ENCODE measurements at places on chromosomes 5 and 9.

DNA sequence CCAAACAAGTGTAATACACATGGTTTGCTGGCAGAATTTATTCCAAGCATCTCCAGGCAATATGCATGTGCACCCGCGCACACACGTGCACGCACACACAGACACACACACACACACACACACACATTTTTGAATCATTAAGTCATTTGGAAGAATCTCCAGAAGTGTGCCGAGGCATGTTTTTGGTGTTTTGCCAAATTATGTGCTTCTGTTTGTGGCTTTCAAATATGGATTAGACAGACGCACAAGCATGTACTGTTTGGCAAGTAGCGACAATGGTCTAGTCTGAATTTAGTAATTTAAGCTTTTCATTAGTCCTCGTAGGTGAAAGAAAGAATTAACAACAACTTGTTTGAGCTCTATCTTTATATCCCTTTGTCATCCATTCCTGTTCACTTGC is 36.7 kb downstream of the NFIB start:
- no peak for DNase-seq

- DNase-seq: no peak
These were observed 32.1 kb upstream of the ALDOB start for GRCh38 chr9:101467690-101468089.

GRCh38 chr5:32329395-32329834 is 16.7 kb upstream of the MTMR12 start:
- DNase-seq: peak; percentile 79

DNA sequence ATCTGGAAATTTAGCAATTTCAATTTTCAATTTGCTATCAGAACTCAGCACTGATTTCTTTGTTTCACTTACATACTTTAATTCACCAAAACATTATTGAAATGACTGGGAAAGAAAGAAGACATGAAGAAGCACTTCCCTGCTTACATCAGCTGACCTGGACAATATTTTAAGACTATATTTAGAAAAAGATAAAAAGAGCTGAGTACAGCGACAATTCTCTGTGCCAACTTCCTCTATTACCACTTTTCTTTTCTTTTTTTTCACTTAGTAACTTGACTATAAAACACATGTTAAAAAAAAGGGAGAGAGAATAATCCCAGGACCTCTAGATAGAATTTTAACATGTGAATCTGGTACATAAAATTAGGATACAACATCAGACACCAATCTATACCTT is 35.6 kb downstream of the MEF2C start:
- no peak for DNase-seq

- DNase-seq: no peak
These were observed 233.0 kb downstream of the PRR16 start for GRCh38 chr5:120697147-120697546.

DNA sequence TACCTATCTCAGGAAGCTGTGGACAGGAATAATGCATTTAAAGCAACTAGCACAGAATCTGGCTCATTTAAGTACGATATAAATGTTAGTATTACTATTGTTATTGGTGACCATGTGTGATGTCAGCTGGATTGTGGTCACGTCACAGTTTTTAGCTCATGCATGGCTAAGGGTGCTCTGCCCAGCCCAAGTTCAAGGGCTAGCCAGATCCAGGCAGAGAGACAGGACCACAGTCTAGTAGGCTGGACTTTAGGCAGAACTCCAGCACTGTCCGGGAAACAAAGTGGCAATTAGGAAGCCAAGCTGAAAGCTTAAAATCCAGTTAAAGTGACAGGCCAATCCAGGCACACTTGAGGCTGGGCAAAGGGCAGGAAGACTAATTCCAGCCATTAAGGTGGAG is 273.6 kb downstream of the ADAMTSL1 start:
- no peak for DNase-seq

GRCh38 chr5:14472986-14473567 is 108.5 kb upstream of the OTULINL start:
- DNase-seq: no peak

GRCh38 chr5:91135475-91136248 is 247.5 kb downstream of the ARRDC3 start:
- DNase-seq: no peak

DNA sequence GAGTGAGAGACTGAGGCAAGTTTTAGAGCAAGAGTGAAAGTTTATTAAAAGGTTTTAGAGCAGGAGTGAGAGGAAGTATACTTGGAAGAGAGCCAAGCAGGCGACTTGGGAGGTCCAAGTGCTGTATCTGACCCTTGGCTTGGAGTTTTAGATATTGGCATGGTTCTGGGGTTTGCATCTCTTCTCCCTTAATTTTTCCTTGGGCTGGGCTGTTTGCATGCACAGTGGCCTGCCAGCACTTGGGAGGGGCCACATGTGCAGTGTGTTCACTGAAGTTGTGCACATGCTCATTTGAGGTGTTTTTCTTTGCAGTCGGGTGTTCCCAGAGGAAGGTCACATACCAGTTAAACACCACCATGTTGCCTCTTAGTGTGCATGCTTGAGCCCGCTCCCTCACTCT is 464.1 kb downstream of the DMRT2 start:
- no peak for DNase-seq

GRCh38 chr9:88230612-88231011 is 92.3 kb upstream of the SPATA31C2 start:
- DNase-seq: no peak
